ENCODE measurements at places on chromosomes 4 and X.

GRCh38 chr4:169397762-169398161 lies 127.0 kb upstream of the SH3RF1 start:
- peak; percentile 76 for DNase-seq

- DNase-seq = no peak
These were observed 157.0 kb downstream of the PCDH18 start for GRCh38 chr4:137375111-137375850.

DNA sequence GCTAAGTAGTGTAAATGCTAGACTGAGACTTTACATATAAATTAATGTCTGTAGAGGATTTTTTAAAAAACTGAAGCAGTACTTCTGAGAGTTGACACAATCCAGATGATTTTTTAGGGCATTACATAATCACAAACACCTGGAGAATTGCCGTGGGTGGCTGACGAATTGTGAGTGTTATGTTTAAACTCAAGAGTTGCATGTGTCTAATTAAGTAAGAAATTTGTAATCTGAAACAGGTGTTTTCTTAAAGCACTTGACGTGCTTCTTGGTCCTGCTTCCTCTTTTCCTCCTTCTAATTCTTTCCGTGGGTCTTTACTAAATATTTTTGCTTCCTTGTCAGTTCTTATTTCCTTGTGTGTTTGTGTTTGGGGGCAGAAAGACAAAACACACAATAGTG lies 27.8 kb downstream of the PIR start:
- peak; percentile 45 for DNase-seq

DNA sequence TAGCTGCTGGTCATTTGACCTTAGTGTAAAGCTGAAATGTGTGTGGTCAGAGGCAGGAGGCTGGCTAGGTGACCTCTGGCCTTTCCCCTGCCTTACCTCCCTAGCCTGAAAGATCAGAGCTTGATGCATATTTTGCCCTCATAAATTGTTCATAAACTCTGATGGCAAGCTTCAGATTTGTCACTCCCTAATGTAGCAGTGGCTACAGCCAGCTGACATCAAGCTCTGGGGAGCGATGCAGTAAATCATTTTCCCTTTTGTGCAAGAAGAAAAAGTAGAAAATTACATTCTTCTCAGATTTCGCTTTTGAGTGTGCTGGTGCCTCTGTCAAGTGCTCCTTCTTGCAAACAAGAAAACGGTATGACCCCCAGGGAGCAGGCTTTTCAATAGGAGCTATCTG lies 87.7 kb upstream of the MAGEA4 start:
- no peak for DNase-seq

- peak; percentile 13 for DNase-seq
These were observed 9.7 kb upstream of the TMEM165 start for GRCh38 chr4:55386073-55386472.

DNA sequence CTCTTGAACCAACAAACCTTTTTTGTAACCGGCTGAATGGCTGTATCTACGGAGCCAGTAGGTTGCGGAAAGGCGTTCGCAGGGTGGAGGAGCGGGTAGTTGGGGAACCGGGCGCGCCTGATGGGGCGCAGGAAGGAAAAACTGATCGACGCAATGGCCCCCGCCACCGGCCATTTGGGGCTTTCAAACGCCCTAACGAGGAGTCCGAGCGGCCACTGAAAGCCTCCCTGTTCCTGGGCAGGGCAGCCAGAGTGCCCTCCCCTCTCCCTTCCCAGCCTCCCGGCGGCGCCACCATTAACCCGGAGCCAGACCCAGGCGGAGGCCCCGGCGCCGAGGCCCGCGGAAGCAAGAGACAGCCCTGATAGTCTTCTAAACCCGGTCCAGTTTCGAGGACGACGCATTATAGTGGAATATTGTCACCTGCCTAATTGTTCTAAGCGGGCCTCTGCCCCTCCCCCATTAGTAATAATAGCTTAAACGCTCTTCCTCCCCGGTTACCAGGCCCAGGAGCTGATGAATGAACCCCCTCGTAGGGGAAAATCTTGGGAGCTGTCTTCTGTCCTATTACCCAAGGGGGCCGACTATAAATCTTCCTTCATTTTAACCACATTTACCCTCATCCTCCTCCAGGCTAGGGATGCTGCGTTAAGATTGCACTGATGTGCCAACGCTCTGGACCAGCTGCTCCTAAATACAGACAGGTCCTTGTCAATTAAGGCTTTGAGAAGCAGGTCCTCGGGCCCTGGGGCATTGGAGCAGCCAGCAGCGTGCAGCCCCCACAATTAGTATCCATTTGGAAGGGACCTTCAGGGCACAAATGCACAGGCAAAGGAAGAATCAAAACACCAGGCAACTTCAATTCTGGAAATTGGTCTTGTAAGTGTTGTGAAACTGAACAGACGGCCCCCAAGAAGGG lies 61.6 kb upstream of the TMEM33 start:
- no peak for DNase-seq

GRCh38 chr4:127782275-127783025 lies at the start of gene HSPA4L:
Gene HSPA4L (plus strand): TSS chr4:127782322. CDS start chr4:127782551, 229 bp downstream.
- peak; percentile 6 for DNase-seq

DNA sequence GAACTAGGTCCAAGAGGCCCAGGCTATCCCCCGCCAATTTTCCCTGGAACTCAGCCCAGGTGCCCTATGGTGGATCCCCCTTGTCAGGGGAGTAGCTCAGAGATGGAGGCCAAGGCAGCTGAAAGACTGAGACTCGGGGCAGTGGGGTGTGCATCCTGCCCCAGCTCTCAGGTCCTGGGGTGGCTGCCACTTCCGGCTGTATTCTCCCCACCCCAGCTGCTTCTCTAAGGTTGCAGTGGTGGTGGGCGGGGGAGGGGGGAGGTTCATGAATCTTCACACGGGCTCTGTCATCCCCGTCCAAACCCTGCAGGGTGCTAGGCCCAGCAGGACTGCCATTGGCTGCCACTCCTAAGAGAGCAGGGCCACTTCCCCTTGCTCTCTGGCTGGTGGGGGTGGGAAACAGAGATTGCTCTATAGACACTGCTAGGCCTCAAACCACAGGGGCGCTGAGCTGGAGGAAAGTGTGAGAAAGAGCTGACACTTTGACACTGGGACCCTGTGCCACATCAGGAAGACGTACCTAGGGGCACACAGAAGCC lies 1.5 kb downstream of the SASH3 start:
- no peak for DNase-seq

DNA sequence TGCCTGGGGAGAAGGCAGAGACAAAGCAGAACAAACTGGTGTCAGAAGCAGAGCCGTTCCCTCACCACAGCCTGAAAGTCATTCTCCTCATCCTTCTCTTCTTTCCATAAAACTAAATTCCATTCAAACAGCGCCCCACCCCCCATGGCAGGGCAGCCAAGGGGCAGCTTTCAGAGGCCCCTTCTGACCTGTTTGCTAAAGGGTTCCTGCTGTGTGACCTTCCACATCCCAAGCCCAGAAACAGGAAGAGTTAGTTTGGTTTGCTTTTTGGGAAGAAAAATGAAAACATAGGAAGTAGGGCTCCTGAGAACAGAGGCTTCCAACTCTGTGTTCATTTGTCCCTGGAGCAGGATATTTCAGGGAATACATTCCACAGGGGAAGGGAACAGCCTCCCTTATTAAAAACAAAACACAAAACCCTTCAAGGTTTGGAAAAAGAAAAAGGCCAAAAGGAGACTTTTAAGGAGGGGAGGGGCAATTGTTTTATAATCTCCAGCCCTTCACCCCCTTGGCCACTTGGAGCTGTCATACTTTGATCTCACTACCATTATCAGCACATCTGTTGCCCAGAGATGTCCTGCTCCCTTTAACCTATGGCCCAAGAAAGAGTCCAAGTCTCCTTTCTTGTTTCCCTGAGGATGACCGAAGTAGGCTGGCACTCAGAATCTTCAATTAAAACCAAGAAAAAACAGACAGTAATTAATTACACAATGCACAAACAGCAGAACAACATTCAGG lies 25.3 kb downstream of the STARD8 start:
- no peak for DNase-seq

DNA sequence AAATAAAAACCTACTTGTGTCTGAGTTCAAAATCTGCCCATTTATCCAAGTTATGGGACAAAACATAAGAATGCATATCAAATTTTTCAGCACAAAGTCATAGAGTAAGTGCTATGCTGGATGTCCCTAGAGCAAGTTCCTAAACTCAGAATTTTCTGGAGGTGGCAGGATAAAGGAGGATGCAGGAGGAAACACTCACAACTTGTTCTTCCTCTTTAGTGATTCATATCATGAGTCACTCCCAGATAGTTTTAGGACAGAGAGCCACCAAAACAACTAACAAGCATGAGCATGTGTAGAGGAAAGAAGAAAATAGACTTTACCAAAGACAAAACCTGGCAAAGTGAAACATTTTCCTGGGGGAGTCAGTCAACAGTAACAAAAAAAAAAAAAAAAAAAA lies 302.7 kb downstream of the KCTD8 start:
- DNase-seq = no peak

GRCh38 chr4:158895797-158896576 lies 127.2 kb downstream of the FNIP2 start:
- no peak for DNase-seq

- DNase-seq = no peak
These were observed 116.0 kb downstream of the CPEB2 start for GRCh38 chr4:15118292-15118691.

DNA sequence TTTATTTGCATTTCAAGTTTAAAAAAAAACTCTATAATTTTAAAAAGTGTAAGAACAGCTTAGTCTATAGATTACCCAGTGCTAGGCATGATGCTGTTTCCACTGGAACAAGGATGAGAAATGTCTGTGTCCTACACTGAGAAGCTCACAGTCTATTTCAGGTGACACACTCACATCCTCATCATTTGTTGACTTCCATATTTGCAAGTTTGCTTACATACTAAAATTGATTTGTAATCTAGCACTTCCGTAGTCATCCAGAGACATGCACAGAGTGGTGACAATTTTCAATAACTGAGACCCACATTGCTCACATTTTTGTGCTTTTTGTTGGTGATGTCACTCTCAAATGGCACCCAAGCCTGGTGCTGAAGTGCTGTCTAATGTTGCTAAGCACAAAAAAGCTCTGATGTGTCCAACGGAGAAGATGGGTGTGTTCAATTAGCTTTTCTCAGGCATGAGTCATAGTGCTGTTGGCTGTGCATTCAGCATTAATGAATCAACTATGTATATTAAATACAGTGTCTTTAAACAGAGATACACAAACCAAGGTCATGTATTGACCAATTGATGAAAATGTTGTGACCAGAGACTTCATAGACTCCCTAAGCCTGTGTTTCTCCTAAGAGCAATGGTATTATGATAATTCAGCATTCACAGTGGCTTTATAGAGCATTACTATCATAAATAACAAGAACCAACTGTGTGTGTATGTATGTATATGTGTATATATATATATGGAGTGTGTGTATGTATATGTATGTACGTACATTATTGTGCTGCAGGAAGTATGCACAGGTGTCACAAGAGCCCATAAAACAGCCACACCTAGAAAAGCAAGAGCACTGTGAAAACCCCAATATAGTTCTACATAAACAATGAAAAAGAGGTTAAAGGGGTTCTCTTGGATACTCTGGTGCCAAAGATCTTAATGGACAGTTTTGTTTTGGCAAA lies 31.2 kb upstream of the VCX3B start:
- DNase-seq = peak; percentile 2

GRCh38 chr4:101135371-101136010 lies 211.8 kb downstream of the PPP3CA start:
- no peak for DNase-seq
